Liver (tissue), 10 donors: ENCODE measurements at places on chromosomes 3 and 15. TPM values are rescaled to one million over a fixed set of nuclear protein-coding genes. Genes with fewer than 3 reads are reported as not detected.

The COPB2 gene
- 91.3 TPM for total RNA-seq

The KAT2B gene
- total RNA-seq: 58.5 TPM

GRCh38 chr15:70092464-70093027, 5.2 kb downstream of the TLE3 start:
- DNase-seq: no peak
- H3K4me1 ChIP-seq: peaks cover 28% of the 10 kb centered on the region
- no peak overlapping the region for H3K27ac ChIP-seq
- H3K36me3 ChIP-seq: peaks cover 4% of the 10 kb centered on the region
- H3K4me3 ChIP-seq: no peak overlapping the region

DNA sequence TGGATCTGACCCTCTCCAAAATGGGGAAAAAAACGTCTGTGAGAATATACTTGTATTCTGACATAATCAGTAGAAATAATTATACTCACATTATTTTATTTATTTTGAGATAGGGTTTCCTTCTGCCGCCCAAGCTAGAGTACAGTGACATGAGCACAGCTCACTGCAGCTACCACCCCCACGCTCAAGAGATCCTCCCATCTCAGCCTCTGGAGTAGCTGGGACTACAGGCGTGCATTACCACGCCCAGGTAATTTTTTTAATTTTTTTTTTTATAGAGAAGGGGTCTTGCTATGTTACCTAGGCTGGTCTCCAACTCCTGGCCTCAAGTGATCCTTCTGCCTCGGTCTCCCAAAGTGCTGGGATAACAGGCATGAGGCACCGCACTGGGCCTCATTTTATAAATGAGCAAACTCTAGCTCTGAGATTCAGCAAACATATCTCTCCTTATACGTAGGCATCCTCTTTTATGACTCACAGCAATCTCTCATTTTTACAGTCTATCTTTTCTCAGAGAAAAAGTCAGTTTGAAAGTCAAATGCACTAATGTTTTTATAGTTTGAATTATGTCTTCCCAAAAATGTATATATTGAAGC, 989 bp upstream of the VGLL3 start:
- peaks cover 3% of the 10 kb centered on the region for H3K4me1 ChIP-seq
- no peak for DNase-seq

DNA sequence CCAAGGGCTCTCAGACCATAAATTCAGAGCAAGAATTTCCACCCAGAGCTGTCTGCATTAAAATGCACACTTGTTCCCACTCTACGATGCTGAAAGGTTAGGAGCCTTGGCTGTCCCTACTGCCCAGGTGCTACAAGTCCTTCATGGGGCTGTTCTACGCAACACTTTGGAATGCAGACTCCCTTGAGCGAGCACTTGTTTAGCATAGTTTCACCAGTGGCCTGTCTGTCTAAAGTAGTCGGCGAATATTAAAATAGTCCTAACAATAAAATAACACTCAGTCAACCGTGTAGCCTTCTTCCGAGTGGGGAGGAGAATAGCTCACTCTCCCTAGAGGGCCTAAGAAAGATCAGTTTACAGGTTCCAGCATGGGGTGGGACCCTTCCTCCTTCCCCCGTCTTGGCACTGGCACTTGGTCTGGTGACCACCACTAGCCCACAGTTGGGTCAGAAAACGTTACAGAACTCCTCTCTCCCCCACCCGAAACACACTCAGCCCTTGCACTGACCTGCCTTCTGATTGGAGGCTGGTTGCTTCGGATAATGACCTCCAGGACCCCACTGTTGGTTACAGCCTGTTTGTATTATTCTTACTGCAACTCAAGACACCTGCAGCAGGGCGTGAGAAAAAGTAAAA, at the start of gene CLDN16:
CLDN16 (plus strand) TSS at position 586 of the 636 bp plus-strand sequence. CDS start 167 bp downstream, outside the sequence.
- no peak for DNase-seq
- no peak within 1 kb of the TSS for H3K27ac ChIP-seq
- H3K27me3 ChIP-seq: no peaks in the 10 kb centered on the region
- no peaks in the 10 kb centered on the region for H3K36me3 ChIP-seq
- no peak within 1 kb of the TSS for H3K4me3 ChIP-seq

DNA sequence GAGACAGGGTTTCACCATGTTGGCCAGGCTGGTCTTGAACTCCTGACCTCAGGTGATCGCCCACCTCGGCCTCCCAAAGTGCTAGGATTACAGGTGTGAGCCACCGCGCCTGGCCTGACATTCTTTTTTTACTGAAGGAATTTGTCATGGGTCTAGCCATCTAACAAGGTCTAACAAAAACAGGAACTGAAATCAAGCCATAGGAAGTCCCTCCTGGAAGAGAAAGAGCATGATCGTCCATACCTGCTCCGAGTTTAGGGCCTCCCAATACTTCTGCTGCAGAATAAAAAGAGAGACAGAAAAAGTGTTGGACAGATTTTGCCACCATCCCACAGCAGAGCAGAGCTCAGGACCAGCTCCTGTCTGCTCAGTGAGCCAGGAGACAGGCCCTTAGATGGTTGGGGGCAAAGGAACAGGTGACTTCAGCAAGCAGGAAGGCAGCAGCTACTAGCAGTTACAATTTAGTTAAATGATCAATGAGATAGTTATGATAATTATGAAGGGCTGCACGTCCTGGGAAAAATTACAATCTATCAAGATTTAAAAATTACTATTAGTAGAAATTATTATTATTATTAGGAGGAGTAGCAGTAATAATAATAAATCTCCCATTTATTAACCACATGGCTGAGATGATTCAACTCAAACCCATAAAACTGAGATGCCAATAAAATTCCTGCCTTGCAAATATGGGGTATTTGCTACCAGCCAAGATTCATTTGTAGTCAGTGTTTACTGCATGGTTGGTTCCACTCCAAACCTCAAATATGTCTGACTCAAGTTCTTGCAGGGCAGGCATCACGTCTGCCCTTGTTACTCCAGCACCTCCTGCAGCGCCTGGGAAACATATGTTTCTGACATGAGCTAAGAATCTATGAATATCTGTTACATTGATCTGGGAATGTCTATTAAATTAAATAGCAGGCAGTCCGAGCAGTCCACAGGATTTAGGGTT, 40.1 kb downstream of the TMEM44 start:
- no peaks in the 10 kb centered on the region for H3K4me1 ChIP-seq
- no peaks in the 10 kb centered on the region for H3K27me3 ChIP-seq
- H3K36me3 ChIP-seq: no peaks in the 10 kb centered on the region
- DNase-seq: no peak
- H3K4me3 ChIP-seq: no peak overlapping the region
- H3K27ac ChIP-seq: no peak overlapping the region

GRCh38 chr3:193333229-193333628, 45.3 kb downstream of the ATP13A5 start:
- no peak overlapping the region for H3K27ac ChIP-seq
- no peak for DNase-seq
- no peaks in the 10 kb centered on the region for H3K36me3 ChIP-seq
